ENCODE measurements at places on chromosomes 1 and 21.

DNA sequence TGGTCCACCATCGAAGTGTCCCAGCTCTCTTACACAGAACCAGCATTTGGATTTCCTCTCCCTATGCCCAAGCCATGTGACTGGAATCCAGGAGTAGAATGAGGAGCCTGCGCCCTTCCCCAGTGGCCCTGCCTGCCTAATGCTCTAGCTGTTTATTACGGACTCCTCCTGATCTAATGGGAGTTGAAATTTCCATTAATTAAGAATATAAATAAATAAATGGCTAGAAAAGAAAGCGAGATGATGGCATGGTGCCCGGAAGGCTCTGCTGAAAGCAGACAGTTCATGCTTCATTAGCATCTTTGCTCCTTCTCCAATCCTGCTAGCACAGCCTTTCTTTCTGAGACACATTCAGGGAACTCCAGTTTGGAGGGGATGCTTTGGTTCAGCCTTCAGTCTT is 216.2 kb downstream of the SEC16B start:
- no peak for DNase-seq

DNA sequence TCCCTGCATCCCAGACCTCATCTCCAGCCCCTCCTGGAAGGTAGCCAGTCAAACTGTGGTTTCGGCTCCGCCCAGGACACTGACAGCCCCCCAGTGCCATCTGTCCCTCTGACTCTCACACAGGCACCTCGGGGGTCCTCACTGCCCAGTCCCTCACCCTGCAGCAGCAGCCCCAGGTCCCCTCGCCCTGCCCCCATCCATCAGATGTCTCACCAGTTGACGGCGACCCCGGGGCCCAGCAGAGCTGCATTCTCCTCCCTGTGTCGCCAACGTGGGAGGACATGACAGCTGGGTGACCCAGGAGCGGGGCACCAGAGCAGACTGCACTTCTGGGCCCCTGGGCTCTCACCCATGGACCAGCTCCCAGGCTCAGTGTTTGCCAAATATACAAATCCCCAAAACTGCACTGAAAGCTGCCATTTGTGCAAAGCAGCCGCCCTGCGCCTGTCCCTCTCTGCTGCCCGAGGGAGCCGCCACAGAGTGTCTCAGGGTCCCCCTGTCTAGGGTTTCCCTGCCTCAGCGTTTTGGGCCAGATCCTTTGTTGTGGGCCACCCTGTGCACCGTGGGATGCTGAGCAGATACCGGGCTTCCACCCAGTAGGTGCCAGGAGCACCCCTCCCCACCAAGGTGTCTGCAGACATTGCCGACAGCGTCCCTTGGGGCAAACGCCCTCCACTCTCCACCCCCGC is 48.2 kb downstream of the PRDM15 start:
- DNase-seq, result no peak

- no peak for DNase-seq
Measured at GRCh38 chr1:227913396-227913763, 34.4 kb downstream of the WNT9A start.

- DNase-seq, result no peak
Measured at GRCh38 chr21:44301961-44302406, 2.1 kb downstream of the PFKL start.

DNA sequence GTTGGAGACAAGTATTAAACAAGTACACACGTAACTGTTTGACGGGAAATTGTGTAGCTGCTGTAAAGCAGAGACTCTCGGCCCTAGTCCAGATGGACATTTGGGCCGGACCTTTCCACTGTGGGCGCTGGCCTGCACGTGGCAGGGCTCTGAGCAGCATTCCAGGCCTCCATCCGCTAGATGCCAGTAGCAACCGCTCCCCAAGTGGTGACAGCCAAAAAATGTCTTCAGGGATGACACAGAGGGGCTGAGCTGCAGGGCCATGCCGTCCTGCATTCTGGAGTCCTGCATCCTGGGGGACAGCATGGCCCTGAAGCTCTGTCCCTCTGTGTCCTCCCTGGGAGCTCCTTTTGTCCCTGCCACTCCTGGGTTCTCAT is 24.8 kb downstream of the A3GALT2 start:
- DNase-seq, result no peak

GRCh38 chr1:43565600-43566360 is 35.1 kb downstream of the PTPRF start:
- DNase-seq, result peak; percentile 26

DNA sequence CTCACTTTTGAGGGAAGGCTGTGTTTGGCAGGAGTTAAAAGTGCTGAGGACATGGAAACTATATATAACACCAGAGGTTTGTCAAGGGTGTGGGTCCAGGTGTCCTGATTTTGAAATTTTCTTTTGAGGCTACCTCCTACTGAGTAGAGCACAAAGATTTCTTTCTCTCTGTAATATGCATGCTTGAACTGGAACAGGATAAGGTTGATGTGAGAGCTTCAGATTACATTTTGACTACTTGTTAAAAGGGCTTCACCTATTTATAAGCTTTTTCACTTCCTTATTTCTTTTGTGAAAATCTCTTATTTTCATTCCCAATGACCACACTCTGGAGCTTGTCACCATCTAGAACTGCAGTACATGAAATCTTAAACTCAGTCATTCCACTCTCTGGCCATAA is 59.8 kb upstream of the PLA2G4A start:
- DNase-seq, result no peak

- DNase-seq, result no peak
Measured at GRCh38 chr1:185363205-185363604, 46.2 kb upstream of the IVNS1ABP start.

- no peak for DNase-seq
Measured at GRCh38 chr1:94235189-94236012, 2.0 kb downstream of the ARHGAP29 start.

DNA sequence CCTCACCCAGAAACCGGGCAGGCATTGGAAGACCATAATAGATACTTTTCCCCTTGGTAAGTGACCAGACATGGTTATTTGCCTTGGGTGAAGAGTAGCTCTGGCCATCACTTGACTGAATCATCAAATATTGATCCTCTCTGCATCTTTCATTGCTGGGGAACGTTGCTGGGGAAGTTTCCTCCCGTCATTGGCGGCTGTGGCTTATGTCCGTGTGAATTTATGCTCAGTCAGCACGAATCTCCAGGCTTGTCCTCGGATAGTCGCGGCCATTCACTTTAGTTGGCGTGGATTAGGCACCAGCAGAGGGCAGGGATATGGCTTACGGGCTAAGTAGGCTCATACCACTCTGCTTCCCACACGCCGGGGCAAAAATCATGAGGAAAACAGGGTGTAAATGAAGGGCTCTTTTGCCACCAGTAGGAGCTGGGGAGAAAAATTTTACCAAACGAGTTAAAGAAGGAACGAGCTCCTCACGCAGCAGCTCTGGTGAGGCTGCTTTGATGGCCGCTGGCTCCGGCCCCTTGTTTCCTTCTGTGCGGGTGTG is 473.4 kb downstream of the CAMTA1 start:
- DNase-seq, result no peak

GRCh38 chr1:68782890-68783289 is 286.0 kb upstream of the DEPDC1 start:
- DNase-seq, result no peak

- no peak for DNase-seq
Measured at GRCh38 chr1:204507317-204508105, 8.7 kb upstream of the MDM4 start.

GRCh38 chr1:2145946-2146835 is 48.4 kb downstream of the FAAP20 start:
- no peak for DNase-seq

GRCh38 chr1:16023050-16023653 is 1.3 kb downstream of the CLCNKA start:
- DNase-seq, result no peak

DNA sequence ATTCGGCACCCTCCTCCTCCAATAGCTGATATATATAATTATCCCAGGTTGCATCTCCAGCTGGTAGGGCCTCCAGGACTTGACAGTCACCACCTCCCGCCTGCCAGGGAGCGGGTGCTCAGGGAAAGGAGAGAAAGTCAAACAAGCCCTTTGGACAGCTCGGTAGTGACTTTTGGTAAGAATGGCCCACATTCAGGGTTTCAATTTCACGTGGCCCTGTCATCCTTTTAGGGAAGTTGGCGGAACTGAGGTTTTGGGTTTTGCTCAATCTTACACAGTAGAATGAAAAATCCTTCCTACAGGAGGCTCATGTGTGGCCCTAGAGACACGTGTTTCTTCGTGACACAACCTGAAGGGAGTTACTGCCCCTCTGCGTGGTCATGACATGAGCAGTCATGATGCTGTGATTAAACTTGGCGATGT is 44.2 kb downstream of the CAPN8 start:
- no peak for DNase-seq

DNA sequence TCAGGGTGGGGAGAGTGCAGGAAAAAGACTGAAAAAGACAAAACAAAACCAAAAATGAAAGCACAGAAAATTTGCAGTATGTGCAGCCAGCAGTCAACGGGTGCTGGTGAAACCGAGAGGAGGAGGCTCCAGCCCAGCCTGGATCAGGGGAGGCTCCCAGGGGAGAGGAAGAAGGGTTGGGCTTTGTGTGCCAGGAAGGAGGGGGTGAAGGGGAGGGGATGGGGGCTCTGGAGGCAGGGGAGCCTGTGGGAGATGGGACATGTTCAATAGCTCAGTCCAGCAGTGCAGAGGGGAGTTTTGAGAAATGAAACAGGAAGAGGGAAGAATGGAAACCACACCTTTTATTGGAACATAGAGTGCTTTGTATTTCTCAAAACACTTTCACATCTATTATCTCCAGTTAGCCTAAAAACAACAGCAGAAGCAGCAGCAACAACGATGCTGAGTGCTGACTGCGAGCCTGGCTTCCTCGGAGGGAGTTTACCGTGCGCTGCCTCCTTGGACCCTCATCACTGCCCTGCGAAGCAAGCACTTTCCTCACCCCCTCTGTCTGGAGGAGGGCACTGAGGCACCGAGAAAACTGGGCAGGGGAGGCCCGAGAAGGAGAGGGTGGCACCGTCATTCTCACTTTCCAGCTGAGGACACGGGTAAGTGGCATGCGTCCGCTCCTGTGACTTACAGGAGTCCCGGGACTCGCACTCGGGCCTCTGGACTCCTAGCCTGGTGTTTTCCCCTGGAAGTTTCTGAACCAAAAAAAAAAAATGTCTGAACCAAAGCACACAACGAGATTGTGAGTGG is 62.9 kb downstream of the MDM4 start:
- peak; percentile 11 for DNase-seq

DNA sequence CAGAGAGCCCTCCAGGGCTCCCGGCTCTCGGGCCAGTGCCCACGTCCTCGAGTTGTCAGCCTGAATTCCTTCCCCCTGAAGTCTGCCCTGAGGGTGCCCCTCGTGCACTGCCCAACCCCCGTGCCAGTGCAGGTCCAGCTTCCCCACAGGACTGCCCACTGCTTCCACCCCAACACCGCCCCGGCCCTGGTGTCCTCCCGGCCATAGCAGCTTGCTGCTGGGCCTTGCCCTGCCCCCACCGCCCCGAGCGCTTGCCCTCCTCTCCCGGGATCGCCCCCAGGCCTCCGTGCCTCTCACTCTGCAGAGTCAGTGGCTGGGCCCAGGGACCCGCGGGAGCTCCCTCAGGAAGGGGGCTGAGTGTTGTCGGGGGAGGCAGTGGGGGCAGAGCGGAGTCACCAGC is 24.1 kb upstream of the ARHGEF16 start:
- DNase-seq, result no peak

GRCh38 chr1:46184920-46185658 is 8.8 kb upstream of the P3R3URF start:
- no peak for DNase-seq

- no peak for DNase-seq
Measured at GRCh38 chr1:32622205-32622604, 28.1 kb downstream of the ZBTB8OS start.

GRCh38 chr1:2799811-2800663 is 1.5 kb downstream of the TTC34 start:
- no peak for DNase-seq

DNA sequence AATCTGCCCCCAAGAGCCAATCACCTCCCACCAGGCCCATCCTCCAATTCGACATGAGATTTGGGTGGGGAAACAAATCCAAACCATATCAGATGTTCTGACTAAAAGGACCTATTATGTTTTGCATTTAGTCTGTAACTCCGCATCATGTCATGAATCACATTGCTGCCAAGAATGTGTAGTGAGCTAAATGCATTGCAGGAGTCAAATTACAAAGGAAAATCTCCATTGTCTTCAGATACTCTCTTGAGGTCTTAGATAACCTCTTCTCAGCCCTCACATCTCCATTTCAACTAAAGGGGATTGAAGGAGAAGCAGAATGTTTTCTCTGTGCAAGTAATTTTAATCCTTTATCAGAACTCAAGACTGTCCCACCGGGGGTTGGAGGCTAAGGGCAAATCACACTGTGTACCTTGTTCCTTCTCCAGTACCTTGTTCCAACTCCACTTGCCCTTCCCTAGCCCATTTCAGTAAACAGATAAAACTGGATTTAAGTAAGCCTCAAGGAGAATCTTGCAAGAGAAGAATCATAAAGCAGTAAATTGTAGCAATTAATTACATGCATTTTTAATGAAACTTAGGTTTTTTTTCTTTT is 34.1 kb downstream of the EXTL2 start:
- DNase-seq, result no peak

GRCh38 chr1:207502726-207503125 is 6.8 kb downstream of the CR1 start:
- no peak for DNase-seq

GRCh38 chr1:87518794-87519193 is 190.1 kb downstream of the LMO4 start:
- no peak for DNase-seq

DNA sequence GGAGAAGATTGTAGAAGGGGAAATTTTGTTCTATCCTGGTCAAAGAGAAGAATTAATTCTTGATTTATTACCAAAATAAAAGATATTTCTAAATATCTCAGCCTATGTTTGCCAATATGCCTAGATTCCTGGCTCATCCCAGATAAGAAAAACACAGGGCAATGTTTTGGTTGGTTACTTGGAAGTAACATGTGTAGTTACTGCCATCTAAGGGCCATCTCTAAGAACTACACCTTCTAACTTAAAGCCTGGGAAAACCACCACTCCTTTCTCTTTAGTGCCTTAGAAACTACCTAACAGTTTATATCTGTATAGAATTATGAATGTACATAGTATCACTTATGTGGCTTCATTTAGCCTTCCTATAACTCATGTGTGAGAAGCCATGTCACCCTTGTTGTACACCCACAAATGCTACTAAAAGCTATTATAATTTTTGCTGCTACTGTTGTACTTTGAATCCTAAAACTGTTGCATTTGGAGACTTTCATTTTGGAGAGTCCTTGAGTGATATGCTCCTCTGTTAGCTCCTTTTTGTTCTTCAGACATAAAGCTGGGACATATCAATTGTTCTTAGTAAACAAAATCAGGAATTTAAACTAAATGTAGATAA is 4.5 kb downstream of the AIM2 start:
- DNase-seq, result peak; percentile 38

DNA sequence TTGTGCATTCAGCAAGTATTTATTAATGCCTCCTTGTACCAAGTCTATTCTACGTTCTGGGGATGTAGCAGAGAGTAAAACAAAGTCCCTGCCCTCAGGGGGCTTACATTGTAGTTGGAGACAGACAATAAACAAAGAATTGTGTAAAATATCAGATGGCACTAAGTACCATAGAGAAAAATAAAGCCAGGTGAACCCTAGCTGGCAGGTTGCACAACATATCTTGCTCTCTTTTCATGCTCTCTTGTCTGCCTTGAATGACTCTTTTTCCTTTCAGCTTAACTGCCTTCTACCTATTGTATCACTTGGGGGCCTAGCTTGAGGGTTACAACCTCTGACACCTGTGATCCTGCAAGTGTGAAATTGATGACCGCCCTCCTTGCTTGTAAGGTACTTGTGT is 20.7 kb upstream of the FASLG start:
- DNase-seq, result no peak

Measured in CD4-positive, alpha-beta T cell treated with Interleukin-6 at 100 ng/mL for 8 hours (primary cell).